ENCODE measurements at places on chromosomes 5 and 9. TPM values are rescaled to one million over a fixed set of nuclear protein-coding genes. Genes with fewer than 3 reads are reported as not detected.

The BSPRY gene
- 0.06 TPM for total RNA-seq

The TAF1L gene
- not detected for total RNA-seq

The GABRA1 gene
- total RNA-seq: not detected

The BTNL3 gene
- total RNA-seq: not detected

The SLC4A9 gene
- total RNA-seq: not detected

The LCNL1 gene
- total RNA-seq: 0.13 TPM

The PRLR gene
- 0.10 TPM for total RNA-seq

The AFAP1L1 gene
- total RNA-seq: 12.0 TPM

The ARID3C gene
- total RNA-seq: 0.21 TPM

The PSMB7 gene
- total RNA-seq: 321 TPM

The SHB gene
- total RNA-seq: 40.8 TPM

The ADCY2 gene
- total RNA-seq: not detected

The OR1K1 gene
- not detected for total RNA-seq

Measured in A549 treated with Hydrocortisone at 1 μM for 4 hours (cell line).